Activated CD4-positive, alpha-beta T cell treated with anti-CD3 and anti-CD28 coated beads for 48 hours (primary cell): ENCODE measurements at places on chromosomes 6 and 20.

GRCh38 chr20:17712708-17713107 is 12.9 kb downstream of the BANF2 start:
- no peak for DNase-seq

GRCh38 chr20:17609811-17610377 is 40.0 kb downstream of the DSTN start:
- DNase-seq = no peak

GRCh38 chr6:159090530-159091480 is 46.0 kb upstream of the TAGAP start:
- DNase-seq = no peak

DNA sequence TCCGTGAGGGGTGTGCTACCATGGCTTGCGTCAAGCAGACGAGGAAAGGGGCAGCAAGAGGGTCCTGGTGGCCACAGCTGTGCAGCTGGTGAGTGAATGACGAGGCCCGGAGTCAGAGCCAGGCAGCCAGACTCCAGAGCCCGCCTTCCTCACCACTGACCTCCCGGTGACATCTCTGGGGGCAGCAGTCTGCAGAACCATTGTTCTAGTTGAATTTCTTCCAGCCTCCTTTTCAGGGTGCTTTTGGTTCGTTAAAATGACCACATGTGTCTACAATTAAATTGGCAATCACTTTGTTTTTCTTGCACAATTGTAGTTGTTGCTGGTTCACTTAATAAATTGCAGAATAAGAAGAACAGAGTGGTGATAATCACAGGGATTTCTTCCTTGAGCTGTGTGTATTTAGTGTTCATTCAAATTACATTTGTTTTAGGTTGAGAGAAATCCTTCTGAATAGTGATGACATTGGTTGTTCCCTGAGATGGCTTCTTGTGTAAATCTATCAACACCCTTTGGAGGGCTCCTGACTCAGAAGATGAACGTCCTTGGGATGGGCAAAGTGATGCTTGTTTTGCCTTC is 96.4 kb downstream of the TULP4 start:
- no peak for DNase-seq

- no peak for DNase-seq
Observed at GRCh38 chr6:162063666-162064065, 663.9 kb downstream of the PRKN start.

- DNase-seq = no peak
Observed at GRCh38 chr20:53805895-53806384, 212.3 kb upstream of the ZNF217 start.

DNA sequence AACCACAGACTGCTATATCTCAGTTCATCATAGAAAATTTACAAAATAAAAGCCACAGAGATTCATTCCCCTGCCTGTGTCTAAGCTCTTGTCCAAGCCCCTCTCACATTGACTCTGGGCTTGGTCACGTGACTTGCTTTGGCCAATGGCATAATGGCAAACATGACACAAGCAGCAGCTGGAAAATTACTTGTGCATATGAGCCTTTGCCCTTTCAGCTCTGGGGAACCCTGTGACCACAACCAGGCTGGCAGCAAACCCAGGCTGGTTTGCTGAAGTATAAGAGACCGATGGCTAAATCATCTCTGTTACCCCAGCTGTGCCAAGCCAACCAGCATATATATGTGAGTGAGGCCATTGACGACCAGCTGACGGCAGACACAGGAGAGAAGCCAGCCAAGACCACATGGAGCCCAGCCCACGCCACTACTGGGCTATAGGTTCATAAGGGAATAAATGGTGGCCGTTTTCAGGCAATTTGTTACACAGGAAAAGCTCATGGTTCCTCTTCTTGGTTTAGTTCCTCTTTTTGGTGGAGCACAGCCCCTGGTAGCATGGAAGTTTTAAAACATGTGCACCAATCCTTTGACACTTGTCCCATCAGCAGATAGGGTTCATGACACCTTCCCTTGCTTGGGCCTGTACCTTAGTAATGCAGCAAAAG is 31.8 kb upstream of the RSPO4 start:
- peak; percentile 32 for DNase-seq

- DNase-seq = no peak
Observed at GRCh38 chr6:43895656-43896328, 125.8 kb downstream of the VEGFA start.

GRCh38 chr6:12096342-12096741 is 84.2 kb downstream of the HIVEP1 start:
- no peak for DNase-seq
